Osteoblast (primary cell): ENCODE measurements at places on chromosomes 3 and 15.
A peak's percentile ranks its signal among the peaks of the same experiment; 100 is the strongest.

GRCh38 chr3:186001842-186002241 is 64.0 kb upstream of the TRA2B start:
- DNase-seq = no peak

DNA sequence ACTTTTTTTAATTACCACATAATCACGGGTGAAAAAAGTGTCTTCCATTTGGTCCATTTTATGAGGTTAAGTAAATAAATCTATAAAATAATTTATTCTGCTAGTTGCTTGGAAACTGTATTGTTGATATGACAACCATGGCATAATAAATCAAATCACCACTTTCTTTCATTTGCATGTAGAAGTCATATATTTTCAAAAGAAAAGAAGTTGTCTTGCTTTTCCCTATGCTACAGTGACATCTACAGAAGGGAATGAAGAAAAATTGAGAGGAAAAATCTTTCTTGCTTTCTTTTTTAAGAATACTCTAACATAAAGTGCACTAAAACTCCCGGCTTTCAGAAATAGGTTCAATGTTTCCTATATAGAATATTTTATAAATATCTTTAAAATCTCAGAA is 228.5 kb downstream of the ZBBX start:
- no peak for DNase-seq

DNA sequence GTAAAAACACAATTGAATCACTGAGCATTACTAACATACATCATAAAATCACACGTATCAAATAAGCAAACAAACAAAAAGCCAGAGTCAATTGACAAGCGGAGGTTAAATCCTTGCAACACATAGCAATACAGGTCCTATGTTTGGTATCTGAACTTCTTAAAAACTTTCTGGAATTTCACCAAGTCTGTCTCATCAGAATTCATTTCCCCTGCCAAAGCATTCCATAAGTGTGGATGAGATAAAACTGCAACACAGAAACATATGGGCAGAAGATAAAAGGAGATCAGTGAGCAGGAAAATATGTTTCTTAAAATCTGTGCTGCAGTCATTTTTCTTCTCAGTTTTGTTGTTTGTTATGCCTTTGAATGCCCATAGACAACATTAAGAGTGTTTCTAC is 1155.5 kb downstream of the TBL1XR1 start:
- no peak for DNase-seq

GRCh38 chr3:153714588-153715290 is 406.5 kb upstream of the ARHGEF26 start:
- DNase-seq = no peak

- DNase-seq = no peak
Observed at GRCh38 chr3:121155028-121155427, 247.0 kb downstream of the STXBP5L start.

DNA sequence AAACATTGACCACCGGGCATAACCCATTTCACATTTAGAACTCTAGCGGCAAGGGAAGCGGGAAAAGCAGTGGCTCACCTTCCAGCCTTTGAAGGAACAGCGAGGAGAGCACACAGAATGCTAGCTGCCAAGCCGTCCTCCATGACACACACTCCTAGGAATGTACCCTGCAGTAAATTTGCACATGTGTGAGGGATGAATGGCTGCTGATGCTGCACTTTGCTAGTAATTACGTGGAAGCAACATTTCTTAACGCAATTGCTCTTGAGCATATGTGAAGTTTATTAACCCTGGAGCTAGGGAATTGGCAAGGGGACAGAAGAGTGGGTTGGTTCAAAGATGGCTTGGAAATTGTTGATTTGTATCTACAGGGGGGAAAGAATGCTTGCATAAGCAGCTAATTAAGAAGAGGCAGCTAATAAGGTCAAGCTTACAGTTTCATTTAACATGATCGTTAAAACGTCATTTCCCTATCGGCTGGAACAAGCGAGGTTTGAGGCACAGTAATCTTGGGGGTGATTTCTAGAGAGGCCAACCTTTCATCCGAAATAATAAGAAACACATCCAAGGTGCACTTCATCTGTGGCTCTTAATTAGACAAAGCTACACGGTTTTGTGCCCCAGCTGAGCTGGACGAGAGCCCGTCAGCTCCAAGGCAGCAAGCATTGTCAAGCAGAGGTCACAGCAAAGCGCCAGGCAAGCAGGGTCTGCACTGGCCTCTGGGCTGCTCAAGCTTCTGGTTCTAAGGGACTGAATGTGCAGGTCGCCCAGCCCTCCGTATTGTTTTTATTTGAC is 123.4 kb downstream of the CHSY1 start:
- peak; percentile 84 for DNase-seq

- DNase-seq = no peak
Observed at GRCh38 chr15:92304223-92304975, 89.3 kb upstream of the ST8SIA2 start.

GRCh38 chr15:99755692-99756409 is 22.6 kb upstream of the LYSMD4 start:
- peak; percentile 92 for DNase-seq

DNA sequence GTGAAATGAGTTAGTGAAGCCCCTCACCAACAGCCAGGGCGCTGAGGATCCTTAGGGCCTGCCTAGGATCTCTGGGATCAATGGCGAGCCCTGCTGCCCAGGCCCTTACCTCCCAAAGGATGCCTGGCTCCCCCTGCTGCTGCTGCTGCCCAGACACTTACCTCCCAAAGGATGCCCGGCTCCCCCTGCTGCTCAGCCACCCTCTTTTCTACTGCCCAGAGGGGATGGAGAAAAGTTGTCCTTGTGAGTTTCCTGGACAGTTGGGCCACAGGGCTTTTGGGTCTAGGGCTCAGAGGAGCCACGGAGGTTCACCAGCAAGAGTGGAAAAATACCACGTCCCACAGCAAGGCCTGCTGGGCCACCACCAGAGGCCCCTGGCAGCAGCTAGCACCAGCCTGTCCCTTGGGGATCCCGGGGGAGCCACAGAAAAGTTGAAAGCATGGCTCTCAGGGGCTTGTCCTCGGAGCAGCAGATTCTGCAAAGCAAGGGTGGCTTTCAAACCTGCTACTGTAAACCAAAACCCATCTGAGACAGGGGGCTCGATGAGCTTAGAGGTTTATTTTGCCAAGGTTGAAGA is 59.4 kb downstream of the SLC6A6 start:
- peak; percentile 92 for DNase-seq

DNA sequence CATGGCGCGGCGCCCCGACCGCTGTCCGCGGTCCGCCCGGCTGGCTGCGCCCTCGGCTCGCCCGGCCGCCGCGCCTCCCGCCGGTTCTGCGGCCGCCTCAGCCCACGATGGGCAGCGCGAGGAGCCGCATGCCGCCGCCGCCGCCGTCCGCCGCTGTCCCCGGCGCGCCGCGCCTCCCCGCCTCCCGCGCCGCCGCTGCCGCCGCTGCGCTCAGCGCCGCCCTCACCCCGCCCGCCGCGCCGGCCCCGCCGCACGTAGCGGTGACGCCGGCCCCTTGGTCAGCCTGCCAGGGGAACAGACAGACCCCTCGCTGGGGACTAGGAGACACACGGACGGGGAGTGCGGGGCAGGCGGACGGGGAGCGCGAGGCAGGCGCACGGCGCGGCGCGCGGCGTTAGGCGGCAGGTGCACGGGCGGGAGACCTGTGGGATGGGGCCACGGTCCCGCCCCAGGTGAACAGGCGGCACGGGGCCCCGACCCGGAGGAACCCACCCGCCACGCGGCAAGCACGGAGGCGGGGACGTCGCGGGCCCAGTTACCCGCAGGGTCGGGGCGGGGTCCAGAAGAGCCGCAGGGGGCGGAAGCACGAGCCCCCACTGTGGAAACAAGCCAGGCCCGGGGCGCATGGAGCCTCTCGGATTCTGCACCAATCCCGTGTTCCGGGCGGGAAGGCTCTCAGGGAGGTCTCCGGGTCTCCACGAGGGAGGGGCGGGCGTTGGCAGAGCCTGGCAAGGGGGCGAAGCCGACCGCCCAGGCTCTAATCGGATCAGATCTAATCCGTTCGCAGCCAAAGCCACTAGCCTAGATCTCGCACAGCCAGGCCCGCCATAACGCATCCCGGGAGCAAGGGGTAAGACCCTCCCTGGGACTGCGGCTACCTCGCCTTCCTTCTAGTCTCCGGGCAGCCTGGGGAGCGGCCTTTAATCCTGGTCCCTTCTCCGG is at the start of gene CSPG5:
Gene CSPG5 (minus strand): TSS at position 175 of the 942 bp plus-strand sequence. CDS start 172 bp downstream, at position 3.
- peak; percentile 86 for DNase-seq

- DNase-seq = no peak
Observed at GRCh38 chr15:39275066-39275465, 305.8 kb upstream of the THBS1 start.

DNA sequence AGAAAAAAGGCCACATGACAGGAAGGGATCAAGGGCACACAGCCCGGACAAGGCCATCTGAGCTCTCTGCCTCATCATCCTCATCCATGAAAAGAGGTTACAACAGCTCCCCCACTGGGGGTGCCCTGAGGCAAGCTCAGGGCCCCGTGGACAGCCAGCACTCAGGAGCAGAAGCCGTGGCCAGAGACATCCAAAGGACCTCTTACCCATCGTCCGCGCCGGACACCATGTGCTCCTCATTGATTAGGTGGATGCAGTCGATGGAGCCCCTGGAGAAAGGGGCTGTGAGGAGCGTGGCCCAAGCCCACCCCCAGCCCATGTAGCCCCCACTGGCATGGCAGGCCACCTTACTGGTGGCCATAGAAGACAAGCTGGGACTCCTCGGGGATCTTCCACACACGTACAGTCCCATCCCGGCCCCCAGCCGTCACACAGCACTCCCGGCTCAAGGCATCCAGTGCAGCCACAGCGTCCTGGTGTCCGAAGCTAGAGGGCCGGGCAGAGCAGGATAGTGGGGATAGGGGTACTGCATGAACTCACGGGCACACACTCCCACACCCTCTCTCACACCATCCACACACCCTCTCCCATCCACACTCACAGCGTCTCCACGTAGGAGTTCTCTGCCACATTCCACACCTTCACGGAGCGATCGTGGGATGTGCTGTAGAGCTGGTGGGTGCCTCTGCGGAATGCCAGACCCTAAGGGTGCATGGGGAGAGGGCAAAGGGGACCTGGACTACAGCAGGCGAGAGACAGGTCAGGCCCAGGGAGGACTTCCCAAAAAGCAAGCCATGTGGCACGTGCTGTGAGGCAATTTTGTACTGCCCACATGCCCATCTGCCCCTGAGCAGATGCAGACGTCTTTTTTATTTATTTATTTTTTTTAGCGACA is 6.5 kb downstream of the RRP9 start:
- DNase-seq = peak; percentile 54

- no peak for DNase-seq
Observed at GRCh38 chr3:153633407-153633806, 471.4 kb downstream of the RAP2B start.

GRCh38 chr3:69535613-69536012 is 149.7 kb upstream of the FRMD4B start:
- no peak for DNase-seq

DNA sequence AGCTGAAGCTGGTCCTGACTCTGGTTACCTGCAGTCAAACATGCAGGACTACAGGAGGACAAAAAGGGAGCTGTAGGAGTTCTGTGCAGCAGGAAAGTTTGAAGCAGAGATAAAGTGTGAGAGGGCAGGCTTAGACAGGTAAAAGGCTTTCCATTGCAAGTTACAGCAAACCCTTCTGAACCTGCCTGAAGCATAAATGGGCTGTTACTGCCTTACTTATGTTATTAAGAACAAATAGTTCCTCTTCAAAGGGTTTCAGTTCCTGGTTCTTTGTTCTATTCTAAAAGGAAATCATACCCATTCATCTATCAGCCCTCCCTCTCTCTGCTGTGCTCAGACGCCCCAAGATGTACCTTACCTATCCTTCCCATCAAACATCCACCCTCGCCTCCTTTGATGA is 52.4 kb upstream of the CACNA2D3 start:
- DNase-seq = no peak

DNA sequence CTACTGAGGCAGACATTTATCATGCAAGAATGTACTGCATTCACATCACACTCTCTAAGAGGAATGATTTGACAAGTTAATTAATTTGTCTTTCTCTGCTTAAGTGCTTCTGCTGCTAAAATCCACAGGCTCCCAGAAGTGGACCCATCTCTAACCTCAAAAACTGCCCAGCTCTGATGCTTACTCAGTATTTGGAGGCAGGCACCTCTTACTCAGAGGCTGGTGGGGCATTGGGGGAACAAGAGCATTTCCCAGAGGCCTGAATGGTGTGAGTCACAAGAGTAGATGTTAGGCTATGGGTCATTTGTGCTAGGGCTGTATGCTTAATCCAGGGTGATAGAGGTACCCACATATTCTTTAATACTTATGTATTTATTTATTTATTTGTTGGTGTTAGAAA is 34.4 kb upstream of the HCN4 start:
- DNase-seq = peak; percentile 81

- peak; percentile 41 for DNase-seq
Observed at GRCh38 chr3:115099134-115099985, 47.7 kb downstream of the ZBTB20 start.

DNA sequence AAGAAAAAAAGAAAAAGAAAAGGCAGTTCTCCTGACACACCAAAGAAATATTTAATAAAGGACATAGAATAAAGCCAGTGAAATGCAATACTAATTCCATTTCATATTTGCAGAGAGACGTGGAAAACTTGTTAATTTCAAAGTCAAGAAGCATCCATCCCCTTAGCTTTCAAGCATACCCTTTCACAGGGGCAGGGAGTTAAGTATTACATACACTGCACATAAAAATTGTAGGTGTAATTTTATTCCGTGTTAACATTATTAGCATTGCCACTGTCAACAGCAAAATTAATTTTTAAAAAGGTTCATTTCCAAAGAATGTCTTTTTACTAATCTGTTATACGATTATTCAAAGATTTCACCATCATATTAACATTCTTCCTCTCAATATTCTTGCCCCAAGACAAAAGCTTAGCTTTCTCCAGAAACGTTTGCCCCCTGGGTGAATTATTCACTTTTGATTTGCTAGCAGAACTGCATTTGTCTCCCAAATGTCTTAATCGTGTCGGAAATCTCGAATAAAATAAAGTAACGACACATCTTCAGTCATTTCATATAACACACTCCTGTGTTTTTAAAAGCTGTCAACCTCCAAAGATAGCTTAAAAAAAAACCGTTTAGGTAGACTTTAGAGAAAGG is 517.9 kb downstream of the MECOM start:
- DNase-seq = no peak

DNA sequence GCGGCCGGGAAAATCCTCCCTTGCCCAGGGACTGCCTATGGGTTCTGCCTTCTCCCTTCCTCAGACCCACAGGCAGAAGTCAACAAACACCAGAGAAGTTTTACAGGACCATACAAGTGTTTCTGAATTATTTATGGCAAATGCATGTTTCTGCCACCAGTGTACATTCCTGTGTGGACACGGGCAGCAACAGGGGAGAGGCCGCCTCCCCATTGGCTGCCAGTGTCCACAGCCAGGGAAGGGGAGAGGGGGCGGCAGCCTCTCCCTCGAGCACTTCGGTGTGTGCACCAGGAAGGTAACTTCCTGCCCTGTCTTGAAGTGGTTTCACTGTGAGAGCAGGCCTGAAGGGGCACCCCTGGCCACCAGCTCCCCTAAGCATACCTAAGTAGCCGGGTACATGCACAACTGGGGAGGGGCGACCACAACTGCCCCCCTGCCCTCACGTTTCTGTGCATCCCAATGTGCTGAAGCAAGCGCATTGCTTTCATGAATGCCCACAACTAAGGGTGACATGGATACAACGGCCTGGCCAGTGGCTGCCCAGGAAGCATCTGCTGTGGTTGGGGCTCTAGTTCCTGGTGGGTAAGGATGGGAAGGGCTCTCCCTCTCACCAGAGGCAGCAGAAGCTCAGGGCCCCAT is 14.8 kb upstream of the SHISA5 start:
- peak; percentile 39 for DNase-seq

- DNase-seq = peak; percentile 95
Observed at GRCh38 chr15:92069308-92070250, 216.1 kb downstream of the SLCO3A1 start.
